HT-29 (cell line): ENCODE measurements at places on chromosomes 3 and 15. TPM values are rescaled to one million over a fixed set of nuclear protein-coding genes. Genes with fewer than 3 reads are reported as not detected.

The HAPLN3 gene
- 1.2 and 2.3 TPM in 2 replicates for total RNA-seq

The CCDC39 gene
- not detected in 2 replicates for total RNA-seq

- DNase-seq, result peak; percentile 24
Measured at GRCh38 chr15:75597667-75598341, 18.7 kb upstream of the PTPN9 start.

DNA sequence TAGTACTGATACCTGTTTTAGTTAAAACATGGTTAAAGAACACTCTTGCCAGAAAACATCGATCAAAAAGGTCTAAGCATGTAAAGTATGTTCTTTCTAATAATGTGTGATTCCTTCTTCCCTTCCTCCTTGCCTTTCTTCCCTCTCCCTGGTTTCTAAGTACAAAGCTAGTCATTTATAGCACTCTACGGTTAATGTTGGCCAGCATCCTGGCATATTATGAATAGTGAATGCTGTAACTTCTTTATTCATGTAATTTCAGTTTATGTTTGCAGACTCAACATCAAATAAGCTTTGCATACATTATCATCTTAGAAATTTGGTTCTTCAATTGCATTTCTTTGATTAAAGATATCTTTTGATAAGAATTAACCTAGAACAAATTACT lies 27.1 kb downstream of the P2RY12 start:
- DNase-seq, result no peak

The LRTM1 gene
- not detected in 2 replicates for total RNA-seq

The C3orf85 gene
- total RNA-seq, result 0.46 TPM in 1 of 2 replicates, not detected in the other

- DNase-seq, result no peak
Measured at GRCh38 chr15:71937650-71938311, 127.4 kb downstream of the NR2E3 start.

GRCh38 chr3:188185717-188186251 lies 31.8 kb downstream of the LPP start:
- DNase-seq, result peak; percentile 42

The CCR9 gene
- total RNA-seq, result not detected in 2 replicates

The TLR9 gene
- not detected in 2 replicates for total RNA-seq

The ANKUB1 gene
- not detected in 2 replicates for total RNA-seq

The NAALADL2 gene
- 4.4 and 9.4 TPM in 2 replicates for total RNA-seq

DNA sequence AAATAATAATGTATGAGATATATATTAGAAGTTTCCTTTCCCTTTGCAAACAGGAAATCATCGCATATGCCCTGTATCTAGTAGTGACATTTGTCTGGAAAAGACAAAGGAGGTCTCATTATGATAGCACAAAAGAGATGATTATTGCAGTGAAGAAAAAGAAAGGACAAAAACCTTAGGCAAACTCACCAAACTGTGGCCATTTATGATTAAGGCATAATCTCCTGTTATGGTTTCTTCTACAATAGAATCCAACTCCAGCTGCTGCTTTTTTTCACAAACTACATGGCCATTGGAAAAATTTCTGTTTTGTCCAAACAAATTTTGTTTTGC lies 218.2 kb downstream of the ATP8B4 start:
- DNase-seq, result no peak

DNA sequence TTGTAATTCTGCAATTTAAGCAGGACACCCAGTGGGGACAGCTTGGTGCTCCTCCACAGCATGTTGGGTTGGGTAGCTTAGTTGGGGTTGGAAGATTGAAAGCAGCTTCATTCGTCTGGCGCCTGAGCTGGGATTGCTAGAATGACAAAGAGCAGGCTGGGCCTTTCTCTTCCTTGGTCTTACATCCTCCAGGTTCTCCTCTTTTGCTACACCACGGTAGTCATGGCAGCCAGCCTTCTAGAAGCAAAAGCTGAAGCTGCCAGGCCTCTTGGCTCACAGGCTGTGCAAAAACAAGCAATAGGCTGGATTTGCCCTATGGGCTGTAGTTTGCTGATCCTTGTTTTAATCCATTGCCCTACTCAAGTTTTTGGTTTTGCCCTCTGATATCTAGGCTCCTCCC lies 3.2 kb upstream of the ANXA2 start:
- no peak for DNase-seq

GRCh38 chr3:52570076-52570475 lies 33.7 kb downstream of the UQCC5 start:
- no peak for DNase-seq
